ENCODE measurements at places on chromosomes 2 and 18.

DNA sequence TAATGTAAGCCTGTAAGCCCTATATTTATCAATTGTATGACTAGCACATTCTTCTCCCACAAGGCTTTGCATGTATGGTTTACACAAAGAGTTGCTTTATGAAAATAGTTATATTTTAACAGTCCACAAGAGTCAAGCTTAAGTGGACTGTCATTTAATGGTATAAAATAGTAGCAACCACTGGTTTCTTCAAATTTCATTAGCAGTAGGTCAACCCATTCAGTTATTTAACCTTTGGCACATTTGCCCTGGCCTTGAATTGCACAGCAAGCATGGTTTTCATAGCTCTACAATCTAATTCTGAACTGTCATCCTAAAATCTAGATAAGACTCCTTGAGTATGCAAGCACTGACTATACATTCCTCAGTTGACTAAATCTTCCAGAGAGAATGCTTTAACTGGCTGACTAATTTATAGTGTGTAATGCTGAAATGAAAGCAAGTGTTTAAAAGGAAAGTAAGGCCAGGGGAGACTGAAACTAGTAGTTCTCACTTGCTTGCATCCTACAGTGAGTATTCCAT is 1.8 kb downstream of the DPP4 start:
- DNase-seq: no peak

- DNase-seq: no peak
Observed at GRCh38 chr2:106068451-106068850, 125.7 kb downstream of the UXS1 start.

DNA sequence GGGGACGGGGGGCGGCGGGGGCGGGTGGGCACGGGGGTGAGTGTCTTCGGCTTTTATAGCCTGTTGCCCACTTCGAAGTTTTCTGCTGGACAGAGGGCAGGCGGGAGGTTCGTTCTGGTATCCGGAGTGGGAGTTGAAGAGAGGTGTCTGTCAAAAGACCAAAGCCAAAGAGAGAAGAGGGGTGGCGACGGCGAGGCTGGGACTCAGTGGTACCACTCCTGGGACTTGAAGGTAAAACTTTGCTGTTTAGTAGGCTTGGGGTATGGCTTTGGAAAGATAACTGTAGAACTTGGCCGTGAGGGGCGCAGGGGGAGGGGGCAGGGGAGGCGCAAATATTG is 215.8 kb upstream of the DTNA start:
- no peak for DNase-seq

DNA sequence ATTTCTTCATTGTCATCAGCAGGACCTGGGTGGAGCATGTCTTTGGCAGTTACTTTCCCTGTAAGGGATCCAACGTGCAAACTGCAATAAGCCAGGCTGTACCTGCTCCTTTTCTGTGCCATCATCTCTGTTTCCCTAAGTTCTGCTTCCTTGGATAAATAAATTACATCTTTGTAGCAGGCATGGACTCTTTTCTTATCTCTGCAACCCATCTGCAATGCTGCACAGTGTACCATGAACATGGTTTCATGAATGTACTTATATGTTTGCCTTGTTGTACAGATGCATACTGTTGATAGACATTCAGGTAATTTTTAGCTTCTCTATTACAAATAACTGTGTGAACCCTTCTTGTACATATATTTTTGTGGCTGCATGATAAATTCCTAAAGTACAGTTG is 616.7 kb upstream of the PIK3C3 start:
- no peak for DNase-seq

GRCh38 chr2:63544017-63544627 is 44.2 kb downstream of the WDPCP start:
- DNase-seq: no peak

GRCh38 chr2:203500951-203501350 is 34.1 kb downstream of the RAPH1 start:
- no peak for DNase-seq

DNA sequence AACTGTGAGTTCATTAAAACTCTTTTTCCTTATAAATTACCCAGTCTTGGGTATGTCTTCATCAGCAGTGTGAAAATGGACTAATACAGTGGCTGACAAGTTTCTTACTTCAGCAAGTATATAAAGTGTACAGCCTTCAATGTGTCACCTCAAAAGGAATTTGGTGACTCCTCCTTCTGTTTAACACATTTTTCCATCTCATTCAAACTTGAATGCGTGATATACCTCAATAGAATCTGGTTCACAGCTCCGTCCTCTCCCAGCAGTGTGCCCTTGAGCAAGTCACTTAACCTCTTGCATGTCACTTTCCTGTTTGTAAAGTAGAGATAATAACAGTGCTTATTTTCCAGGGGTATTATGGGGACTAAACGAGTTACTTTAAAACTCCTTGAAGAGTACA is 159.6 kb downstream of the CCBE1 start:
- no peak for DNase-seq

DNA sequence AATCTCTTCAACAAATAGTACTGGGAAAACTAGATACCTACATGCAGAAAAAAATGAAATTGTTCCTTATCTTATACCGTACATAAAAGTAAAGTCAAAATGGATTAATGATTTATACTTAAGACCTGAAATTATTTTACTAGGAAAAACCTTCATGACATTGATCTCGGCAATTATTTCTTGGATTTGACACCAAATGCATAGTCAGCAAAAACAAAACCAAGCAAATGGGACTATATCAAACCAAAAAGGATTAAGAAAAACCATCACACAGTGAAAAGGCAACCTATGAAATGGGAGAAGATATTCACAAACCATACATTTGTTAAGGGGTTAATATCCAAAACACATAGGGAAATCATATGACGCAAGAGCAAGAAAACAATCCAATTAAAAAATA is 433.6 kb downstream of the LRATD1 start:
- no peak for DNase-seq

GRCh38 chr2:85893428-85894258 is 4.9 kb upstream of the ST3GAL5 start:
- no peak for DNase-seq

DNA sequence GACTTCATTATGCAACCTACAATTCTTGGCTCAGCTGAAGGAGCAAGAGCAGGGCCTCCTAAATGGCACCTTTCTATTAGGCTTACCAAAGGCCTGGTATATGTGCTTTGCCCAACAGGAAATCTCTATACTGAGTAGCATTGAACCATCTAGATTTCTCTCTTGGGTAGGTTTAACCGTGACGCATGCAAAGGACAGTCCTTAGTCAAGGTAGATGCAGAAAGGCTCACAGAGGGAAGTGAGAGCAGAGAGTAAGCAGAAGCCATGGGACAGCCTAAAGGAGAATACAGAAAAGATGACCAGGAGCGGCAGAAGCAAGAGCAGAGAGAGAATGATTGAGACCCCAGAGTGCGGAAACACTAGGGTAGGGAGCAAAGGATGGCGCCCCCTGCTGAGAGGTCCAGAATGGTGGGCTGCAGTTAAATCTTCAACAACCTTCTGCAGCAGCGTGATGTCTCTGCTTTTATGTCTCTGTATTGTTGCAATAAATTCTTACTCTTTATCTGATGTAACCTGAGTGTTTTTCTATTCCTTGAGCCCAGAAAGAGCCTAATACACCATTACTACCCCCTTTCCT is 4.7 kb upstream of the OSBPL1A start:
- DNase-seq: no peak

- no peak for DNase-seq
Observed at GRCh38 chr18:29849144-29849543, 1193.4 kb downstream of the DSC3 start.
